CD4-positive, alpha-beta T cell (primary cell): ENCODE measurements at places on chromosomes 16 and 17.
A peak's percentile ranks its signal among the peaks of the same experiment; 100 is the strongest.

DNA sequence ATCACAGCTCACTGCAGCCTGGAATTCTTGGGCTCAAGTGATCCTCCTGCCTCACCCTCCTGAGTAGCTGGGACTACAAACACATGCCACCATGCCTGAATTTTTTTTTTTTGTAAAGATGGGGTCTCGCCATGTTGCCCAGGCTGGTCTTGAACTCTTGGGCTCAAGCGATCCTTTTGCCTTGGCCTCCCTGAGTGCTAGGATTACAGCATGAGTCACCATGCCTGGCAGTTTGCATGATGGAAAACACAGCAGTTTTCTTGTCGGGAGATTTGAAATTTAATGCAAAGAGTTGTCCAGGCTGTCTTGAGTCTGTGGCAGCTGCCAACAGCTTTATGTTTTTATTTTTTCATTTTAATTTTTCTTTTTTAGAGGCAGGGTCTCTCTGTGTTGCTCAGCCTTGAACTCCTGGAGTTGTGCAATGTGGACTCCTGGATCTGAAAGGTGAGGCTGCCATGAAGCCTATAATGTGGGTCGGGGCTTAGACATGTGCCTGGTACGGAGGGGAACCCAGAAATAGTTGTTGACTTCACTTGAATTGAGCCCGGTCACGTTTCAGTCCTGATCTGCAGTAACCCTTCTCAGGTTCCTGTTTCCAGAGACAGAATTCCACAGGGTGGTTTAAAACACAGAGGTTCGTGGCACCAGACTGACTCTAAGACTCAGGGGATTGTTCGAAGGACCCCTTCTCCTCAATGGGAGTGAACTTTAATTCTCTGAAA, 18.7 kb downstream of the CD300A start:
- H3K4me3 ChIP-seq: no peak overlapping the region
- H3K36me3 ChIP-seq: peaks cover 21% of the 10 kb centered on the region
- peaks cover 13% of the 10 kb centered on the region for H3K4me1 ChIP-seq

DNA sequence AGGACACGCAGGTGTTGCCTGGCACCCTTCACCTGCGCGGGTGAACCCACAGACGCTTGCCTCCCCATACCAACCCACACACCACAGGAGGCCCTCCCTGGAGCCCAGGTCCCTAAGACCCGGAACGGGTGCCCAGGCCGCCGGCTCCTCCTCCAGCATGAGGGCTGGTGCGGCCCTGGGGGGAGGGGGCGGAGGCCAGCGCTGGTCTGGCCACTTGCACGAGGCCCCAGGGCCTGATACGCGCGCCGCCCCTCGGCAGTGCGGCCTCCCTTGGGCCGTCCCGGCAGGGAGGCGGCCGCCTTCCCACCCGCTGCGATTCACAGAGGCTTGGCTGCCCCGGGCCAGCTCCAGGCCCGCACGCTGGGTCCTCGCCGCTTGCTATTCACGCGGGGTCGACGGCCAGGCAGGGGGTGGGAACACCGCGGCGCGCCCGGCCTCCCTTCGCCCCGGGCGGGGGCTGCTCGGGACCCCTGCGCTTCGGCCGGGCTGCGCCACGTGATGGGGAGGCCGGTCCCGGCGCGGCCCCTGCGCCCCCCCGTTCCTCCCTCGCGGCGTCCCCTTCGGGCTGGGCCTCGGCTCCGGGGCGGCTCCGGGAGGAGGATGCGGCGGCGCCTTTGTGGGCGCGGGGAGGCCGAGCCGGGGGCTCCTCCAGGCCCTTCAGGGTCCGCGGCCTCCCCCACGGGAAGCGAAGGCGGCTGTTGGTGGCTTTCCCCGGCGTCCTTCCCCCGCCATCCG, 685 bp downstream of the FASN start:
- H3K4me1 ChIP-seq: peaks cover 28% of the 10 kb centered on the region
- DNase-seq: peak; percentile 39
- peak overlapping the region; percentile 51 for H3K4me3 ChIP-seq
- peaks cover 36% of the 10 kb centered on the region for H3K36me3 ChIP-seq
- no peaks in the 10 kb centered on the region for H3K27me3 ChIP-seq

DNA sequence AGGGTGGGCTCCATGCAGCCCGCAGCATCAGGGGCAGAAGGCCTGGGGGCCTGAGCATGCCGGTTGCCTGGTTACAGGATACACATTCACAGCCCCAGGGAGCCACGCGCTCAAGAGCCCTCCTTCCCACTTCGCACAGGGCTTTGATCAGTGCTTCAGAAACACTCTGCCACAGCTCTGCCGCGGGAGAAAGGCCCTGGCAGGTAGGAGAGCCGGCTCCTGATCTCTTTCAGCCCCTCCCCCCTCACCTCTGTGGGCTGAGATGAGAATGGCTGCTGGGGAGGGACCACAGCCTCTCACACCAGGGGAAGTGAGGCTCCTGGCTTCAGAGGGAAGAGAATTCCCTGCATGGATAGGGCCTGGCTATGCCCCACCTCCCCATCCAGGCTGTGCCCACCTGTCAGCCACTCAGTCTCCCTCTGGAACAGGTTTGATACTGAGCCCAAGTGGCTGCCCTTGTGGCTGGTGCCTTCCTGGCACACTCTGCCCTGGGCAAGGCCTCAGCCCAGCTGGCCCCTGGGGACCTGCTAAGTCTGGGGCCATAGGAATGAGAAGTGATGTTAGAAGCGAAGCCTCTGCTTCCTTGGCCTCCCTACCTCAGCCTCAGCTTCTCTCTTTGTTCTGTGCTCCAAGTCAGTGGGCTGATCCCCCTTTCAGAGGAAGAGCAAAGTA, 8.6 kb downstream of the DOK4 start:
- H3K4me3 ChIP-seq: no peak overlapping the region
- H3K4me1 ChIP-seq: peaks cover 21% of the 10 kb centered on the region
- H3K27me3 ChIP-seq: no peaks in the 10 kb centered on the region
- H3K27ac ChIP-seq: no peak overlapping the region
- peaks cover 2% of the 10 kb centered on the region for H3K36me3 ChIP-seq
- DNase-seq: no peak

GRCh38 chr17:80758481-80759376, 214.1 kb downstream of the RPTOR start:
- H3K4me1 ChIP-seq: peaks cover 50% of the 10 kb centered on the region
- H3K36me3 ChIP-seq: peaks cover 21% of the 10 kb centered on the region
- DNase-seq: peak; percentile 72

DNA sequence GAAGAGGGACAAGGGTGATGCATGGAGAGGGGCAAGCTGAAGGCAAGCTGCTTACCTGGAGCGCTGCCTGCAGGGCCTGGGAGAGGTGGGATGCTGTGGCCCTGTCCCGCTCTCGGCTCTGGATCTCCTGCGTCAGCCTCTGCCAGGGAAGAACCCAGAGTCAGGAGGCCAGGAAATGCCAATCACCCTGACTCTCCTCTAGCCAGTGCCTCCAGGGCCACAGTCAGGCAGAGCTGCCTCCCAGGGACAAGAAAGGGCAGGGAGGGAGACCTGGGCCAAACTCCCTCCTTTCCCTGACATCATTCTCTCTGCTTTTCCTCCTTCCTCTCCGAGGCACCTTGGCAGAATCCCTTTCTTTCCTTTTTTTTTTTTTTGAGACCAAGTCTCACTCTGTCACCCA, 11.3 kb downstream of the CDK3 start:
- H3K36me3 ChIP-seq: no peaks in the 10 kb centered on the region
- peaks cover 11% of the 10 kb centered on the region for H3K4me1 ChIP-seq
- no peak for DNase-seq
- H3K27me3 ChIP-seq: no peaks in the 10 kb centered on the region
- H3K27ac ChIP-seq: no peak overlapping the region
